ENCODE measurements at places on chromosomes 7 and 10. TPM values are rescaled to one million over a fixed set of nuclear protein-coding genes. Genes with fewer than 3 reads are reported as not detected.

DNA sequence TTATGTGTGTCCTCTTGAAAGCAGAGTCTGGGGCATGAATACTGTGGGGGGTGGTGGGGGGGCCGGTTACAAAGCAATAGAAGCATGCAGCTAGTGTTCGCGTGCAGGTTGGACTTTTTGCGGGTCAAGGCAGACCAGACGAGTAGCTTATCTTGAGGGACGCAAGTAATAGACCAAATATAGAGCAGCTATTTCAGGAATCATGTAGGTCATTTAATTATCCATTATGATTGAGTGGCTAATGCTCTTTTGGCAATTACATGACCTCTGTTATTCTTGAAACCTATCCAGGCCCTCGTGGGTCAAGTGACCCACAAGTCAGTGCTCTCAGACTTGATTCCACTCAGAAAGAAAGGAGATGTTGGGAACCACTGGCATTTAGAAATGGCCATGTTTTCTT is 93.0 kb downstream of the BTRC start:
- H3K27ac ChIP-seq, result no peak overlapping the region
- H3K4me3 ChIP-seq, result no peak overlapping the region
- no peaks in the 10 kb centered on the region for H3K27me3 ChIP-seq
- DNase-seq, result no peak

DNA sequence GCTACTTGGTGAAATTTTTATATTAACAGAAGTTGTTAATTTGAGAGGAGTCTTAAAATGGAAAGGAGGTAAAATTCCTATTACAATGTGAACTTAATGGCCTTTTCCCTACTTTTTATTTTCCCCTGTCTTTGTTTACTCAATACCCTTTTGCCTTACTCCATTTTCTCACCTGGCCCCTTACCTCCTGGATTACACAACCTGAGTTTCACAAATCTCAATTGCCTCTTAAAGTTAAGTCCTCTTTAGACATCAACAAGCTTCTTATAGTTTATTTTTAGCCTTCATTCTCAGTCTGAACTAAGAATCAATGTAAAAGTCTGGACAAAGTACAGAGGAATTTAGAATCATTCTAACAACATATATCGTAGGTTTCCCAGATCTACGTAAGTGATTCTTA is 247.0 kb downstream of the PCDH15 start:
- H3K36me3 ChIP-seq, result no peaks in the 10 kb centered on the region
- H3K4me1 ChIP-seq, result no peaks in the 10 kb centered on the region
- H3K27ac ChIP-seq, result no peak overlapping the region
- H3K27me3 ChIP-seq, result no peaks in the 10 kb centered on the region

DNA sequence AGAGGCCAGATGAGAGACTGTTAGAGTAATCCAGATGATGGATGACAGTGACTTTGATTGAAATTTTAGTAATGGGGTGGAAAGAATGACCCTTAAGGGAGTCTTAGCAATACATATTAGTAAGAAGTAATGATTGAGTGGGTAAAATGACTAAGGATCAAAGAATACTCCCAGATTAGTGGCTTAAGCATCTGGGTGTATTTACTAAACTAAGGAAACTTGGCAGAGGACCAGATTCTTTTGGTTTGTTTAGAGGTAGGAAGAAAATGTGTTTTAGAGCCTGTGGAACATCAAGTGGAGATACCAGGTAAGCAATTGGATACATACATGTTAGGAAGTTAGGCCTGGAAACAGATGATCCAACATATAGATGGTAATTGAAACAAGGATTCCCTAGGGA is 58.8 kb upstream of the ADRA2A start:
- no peak for DNase-seq
- peaks cover 3% of the 10 kb centered on the region for H3K36me3 ChIP-seq
- H3K4me1 ChIP-seq, result no peaks in the 10 kb centered on the region
- H3K27me3 ChIP-seq, result no peaks in the 10 kb centered on the region

The NFE2L3 gene
- total RNA-seq, result 4.0 TPM

The OR2A1 gene
- total RNA-seq, result 0.10 TPM

The ITGA8 gene
- 16.2 TPM for total RNA-seq

The GPR26 gene
- 7.6 TPM for total RNA-seq

Measured in spinal cord (tissue), 10 donors.